ENCODE measurements at places on chromosomes 6 and 20.
A peak's percentile ranks its signal among the peaks of the same experiment; 100 is the strongest.

DNA sequence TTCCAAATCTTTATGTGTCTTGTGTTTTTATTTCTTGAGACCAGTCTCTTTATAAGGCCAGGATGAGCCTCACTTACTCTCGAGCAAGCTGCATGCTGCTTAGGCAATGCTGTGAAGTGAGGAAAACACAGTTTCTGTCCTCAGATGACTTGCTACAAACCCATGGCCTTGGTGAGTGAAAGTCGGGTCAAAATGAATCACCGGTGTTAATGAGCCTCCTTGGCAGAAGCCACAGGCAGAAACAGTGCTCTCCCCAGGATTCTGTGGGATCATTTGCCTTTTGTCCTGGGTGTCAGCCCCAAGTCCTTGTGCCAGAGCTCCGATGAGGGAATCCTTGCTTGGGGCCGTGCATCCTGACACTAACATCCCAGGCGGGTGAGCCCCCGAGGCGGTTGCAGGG, 482.5 kb downstream of the QKI start:
- no peak for DNase-seq

- no peak for DNase-seq
Observed at GRCh38 chr6:13362412-13362811, 34.1 kb upstream of the TBC1D7 start.

DNA sequence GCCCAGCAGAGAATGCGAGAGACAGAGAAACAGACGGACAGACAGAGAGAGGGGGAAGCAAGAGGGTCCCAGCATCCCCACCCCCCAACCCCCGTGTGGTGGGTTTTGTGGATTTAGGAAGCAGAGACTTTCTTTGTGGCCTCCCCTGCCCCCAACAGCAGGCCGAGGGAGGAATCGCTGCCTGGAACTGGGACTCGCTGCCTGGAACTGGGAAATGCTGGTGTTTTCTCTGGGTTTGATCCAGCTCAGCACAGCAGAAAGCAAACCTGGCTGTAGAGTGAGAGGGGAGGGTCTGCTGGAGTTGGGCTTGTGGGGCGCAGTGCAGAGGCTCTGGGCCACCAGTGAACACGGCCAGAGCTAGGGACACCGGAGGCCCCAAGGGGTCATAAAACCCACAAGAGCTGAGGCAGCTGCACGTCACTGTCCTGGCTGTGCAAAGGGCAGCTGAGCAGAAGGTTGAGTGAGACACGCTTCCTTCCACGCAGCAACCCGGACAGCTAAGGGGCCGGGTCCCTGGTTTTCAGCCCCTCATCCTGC, 181.8 kb downstream of the TAF4 start:
- DNase-seq, result no peak

GRCh38 chr6:92820601-92821000, 598.8 kb downstream of the EPHA7 start:
- peak; percentile 53 for DNase-seq

GRCh38 chr6:16733085-16733484, 28.2 kb downstream of the ATXN1 start:
- no peak for DNase-seq

DNA sequence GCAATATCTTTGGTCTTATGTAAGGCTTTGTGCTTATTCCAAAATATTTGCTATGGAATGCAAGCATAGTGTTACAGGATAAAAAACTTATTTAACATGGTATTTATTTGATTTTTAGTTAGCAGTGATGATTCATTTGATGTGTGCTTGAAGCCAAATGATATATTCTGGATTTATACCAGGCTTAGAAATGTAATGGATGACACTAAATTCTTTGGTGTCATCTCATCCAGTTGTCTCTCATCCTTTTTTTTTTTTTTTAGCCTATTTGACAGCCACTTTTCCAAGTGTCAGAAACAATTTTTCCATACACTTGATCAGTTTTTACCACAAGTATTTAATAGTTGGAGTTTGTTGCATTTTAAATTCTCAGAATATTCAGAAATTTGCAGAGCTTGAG, 515.3 kb downstream of the CDKAL1 start:
- DNase-seq, result no peak

- DNase-seq, result no peak
Observed at GRCh38 chr6:165515963-165516624, 146.9 kb downstream of the PDE10A start.

- no peak for DNase-seq
Observed at GRCh38 chr6:112253841-112254816, at the start of gene LAMA4. Gene LAMA4 (minus strand): TSS chr6:112254567. CDS start chr6:112254150, 417 bp downstream.

GRCh38 chr6:44494011-44494501, 106.5 kb downstream of the CDC5L start:
- no peak for DNase-seq

DNA sequence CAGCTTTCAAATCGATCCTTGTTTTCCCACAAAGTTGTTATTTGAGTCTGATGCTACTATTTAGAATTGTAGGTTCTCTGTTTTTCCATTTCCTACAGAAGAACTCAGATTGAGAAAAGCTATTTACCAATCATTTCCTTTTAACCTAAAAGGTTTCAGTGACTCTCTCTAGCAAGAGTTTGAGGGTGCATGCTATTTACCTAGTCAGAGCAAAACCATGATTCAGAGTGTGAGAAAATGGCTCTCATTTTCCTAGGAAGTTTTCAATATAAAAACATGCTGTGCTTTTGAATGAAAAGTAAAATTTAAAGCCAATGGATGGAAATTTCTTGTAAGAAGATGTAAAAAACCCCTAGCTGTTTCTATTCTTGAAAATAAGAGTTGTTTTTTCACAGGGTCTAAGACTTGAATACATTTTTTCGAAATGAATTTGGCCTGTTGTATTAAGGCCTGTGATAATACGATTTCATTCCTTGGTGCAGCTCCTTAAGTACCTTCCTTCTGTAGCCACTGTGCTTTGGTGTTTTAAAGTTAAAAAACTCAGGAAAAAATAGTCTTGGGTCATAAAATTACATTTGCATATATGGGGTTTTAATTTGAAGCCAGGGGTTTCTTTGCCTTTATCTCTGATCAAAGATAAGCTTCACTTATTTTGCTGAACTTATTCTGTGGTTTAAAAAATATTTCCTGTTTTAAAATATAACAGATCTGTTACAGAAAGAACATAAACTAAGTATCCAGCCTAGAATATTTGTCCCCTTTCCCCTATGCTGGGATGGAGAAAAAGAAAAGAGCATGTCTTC, 18.0 kb upstream of the RSPH3 start:
- no peak for DNase-seq

DNA sequence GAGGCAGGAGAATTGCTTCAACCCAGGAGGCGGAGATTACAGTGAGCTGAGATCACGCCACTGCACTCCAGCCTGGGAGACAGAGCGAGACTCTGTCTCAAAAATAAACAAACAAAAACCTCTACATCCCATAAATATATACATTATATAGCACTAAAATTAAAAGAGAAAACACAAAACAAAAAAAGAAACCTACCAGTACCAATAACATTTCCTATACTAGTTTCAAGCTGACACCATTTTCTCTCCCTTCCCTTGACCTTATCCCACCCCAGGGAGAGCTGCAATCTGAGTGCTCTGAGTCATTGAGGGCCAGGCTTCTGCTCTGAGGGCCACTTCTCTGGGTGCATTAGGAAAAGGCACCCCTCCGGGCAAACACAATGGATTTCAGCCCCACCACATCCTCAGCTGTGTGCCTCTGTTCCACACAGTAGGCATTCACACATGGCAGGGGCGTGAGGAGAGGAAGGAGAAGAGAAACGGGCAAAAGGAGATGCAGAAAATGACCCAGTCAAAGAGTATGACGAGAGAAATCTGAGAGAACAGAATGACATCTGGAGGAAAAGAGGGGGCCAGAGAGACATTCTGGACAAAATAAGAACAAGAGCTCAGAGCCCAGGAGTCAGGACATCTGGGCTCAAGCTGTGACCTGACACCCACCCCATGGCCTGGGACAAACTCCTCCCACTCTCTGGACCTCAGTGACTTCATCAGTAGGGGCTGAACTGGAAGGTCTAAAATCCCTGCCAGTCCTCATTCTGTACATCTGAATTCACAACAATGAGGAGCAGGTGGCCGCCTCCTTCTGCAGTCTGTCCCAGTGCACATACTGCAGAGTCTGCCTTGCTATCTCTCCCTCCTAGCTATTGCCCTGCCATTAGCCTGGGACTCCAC, 18.2 kb downstream of the TRIM26 start:
- no peak for DNase-seq

DNA sequence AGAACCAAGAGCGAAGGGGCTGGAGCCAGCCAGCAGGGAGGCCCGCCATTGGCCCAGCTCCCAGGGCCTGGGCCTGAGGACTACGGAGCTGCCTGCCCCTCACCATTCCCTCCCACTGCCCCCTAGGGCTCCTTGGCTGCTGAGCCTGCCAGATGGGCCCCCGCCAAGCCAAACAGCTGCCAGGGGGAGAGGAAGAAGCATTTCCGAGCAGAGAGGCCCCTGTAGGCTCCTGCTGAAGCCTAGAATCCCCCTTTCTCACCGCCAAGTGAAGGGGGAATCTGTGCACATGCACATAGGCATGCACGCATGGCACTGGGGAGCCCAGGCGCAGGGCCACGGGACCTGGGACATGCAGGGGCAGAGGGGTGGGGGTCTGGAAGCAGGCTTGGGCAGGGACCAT, 28.5 kb upstream of the MRPS18A start:
- DNase-seq, result peak; percentile 85

GRCh38 chr6:116572162-116572561, 858 bp downstream of the RWDD1 start:
- no peak for DNase-seq

DNA sequence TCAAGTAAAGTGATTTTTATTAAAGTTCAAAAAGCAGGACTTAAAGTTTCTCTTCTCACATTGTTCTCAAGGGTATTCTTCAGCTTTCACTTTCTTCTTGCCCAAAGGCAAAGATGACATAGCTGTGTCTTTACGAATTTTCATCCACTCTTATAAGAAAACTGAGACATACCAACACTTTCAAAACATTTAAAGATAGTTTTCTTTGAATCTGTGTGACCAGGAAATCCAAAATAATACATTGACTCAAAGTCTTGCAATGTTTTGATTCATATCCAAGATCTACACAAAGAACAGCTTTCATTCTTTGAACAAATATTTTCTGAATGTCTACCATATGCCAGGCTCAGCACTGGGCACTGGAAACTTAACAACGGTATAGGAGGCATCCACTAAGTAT, 117.9 kb downstream of the SIM1 start:
- DNase-seq, result no peak

Measured in muscle of back (tissue), 13 donors.